ENCODE measurements at places on chromosomes 7 and 10. TPM values are rescaled to one million over a fixed set of nuclear protein-coding genes. Genes with fewer than 3 reads are reported as not detected.

MMP21 gene
- 0.30 TPM for total RNA-seq

PIP gene
- total RNA-seq = not detected

CXCL12 gene
- 235 TPM for total RNA-seq

GARIN1A gene
- 0.53 TPM for total RNA-seq

GALNT17 gene
- 0.35 TPM for total RNA-seq

KLF14 gene
- not detected for total RNA-seq

SPDYE8 gene
- not detected for total RNA-seq

ABCB4 gene
- 0.12 TPM for total RNA-seq

TET1 gene
- total RNA-seq = 1.4 TPM

KCNIP2 gene
- 1.1 TPM for total RNA-seq

MACROH2A2 gene
- 4.2 TPM for total RNA-seq

TMEM176A gene
- total RNA-seq = under 0.01 TPM

SOSTDC1 gene
- total RNA-seq = not detected

ZNF107 gene
- 1.2 TPM for total RNA-seq

NOLC1 gene
- 33.7 TPM for total RNA-seq

SVOPL gene
- total RNA-seq = not detected

SORBS1 gene
- 0.23 TPM for total RNA-seq

SPDYE1 gene
- not detected for total RNA-seq

HEPACAM2 gene
- total RNA-seq = under 0.01 TPM

TNS3 gene
- 78.4 TPM for total RNA-seq

ARL5B gene
- total RNA-seq = 15.6 TPM

CCL24 gene
- not detected for total RNA-seq

CACNB2 gene
- total RNA-seq = 2.7 TPM

PTPRN2 gene
- 3.0 TPM for total RNA-seq

AKR1C4 gene
- not detected for total RNA-seq

HPSE2 gene
- total RNA-seq = not detected

PDSS1 gene
- 4.7 TPM for total RNA-seq

SYNPO2L gene
- total RNA-seq = not detected

CNTNAP2 gene
- not detected for total RNA-seq

ELOVL3 gene
- 0.15 TPM for total RNA-seq

UFSP1 gene
- 1.2 TPM for total RNA-seq

ZNF503 gene
- 1.6 TPM for total RNA-seq

CYP2C8 gene
- total RNA-seq = not detected

NFE2L3 gene
- 0.12 TPM for total RNA-seq

HKDC1 gene
- total RNA-seq = 0.35 TPM

SP4 gene
- 1.9 TPM for total RNA-seq

LIPN gene
- not detected for total RNA-seq

NOS3 gene
- 0.53 TPM for total RNA-seq

CALHM3 gene
- total RNA-seq = not detected

MYH16 gene
- 0.08 TPM for total RNA-seq
